ENCODE measurements at places on chromosomes 5 and 9.

DNA sequence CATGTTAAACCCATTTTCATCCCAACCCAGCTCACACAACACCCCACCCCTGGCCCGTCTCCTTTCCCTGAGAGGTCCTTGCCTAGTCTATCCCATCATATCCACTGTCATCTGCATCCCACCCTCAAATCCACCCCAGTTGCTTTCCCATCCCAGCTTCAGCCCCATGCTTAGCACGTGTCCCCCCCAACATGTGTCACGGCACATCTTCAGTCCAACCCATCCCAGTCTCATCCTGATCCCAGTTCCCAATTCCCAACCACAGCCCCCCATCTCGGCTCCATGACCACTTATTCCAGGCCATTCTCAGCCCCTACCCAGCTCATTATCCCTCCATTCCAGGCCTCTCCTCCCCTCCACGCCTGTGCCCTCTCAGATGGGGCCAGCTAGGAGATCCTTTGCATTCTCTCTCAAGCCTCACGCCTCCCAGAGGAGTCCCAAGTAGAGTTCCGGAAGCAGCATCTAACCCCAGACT is 605 bp upstream of the DBN1 start:
- ATAC-seq: no peak

- ATAC-seq: no peak
Observed at GRCh38 chr5:36943584-36943983, 67.0 kb downstream of the NIPBL start.

- no peak for ATAC-seq
Observed at GRCh38 chr9:68981789-68982188, 32.1 kb downstream of the PRKACG start.

GRCh38 chr9:69885931-69886330 is 65.3 kb downstream of the CFAP95 start:
- no peak for ATAC-seq

- ATAC-seq: no peak
Observed at GRCh38 chr5:145991044-145991575, 54.7 kb downstream of the SH3RF2 start.

DNA sequence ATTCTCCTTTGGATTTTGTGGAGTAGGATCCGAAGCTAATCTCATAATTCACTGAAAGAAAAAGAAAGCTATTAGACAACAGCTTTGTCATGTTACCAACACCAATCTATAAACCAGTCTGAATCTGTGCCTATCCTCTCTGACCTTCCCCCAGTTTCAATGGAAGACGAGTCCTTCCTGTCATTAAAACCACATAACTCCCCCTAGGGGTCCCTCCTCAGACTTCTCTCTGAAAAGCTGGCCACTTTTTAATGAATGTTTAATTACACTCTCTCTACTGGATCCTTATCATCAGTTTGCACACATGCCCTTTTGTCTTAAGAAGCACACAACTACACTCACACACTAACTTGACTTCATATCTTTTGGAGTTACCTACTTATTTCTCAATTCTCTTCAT is 98.0 kb upstream of the TSLP start:
- ATAC-seq: no peak

DNA sequence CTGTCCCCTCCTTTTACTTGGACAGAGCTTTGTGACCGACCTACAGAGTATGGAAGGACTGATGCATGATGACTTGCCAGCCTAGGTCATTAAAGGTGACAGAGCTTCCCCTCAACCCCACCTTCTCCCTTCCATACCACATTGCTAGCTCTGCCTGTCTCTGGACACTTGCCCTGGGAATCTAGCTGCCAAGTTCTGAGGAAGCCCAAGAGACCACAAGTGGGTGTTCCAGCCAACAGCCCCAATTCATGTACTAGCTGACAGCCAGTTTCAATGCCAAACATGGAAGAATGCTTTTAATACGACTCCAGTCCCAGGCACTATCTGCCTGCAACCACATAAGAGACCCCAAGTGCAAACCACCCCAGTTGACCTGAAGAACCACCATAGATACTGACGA is 477.1 kb downstream of the SPOCK1 start:
- no peak for ATAC-seq

DNA sequence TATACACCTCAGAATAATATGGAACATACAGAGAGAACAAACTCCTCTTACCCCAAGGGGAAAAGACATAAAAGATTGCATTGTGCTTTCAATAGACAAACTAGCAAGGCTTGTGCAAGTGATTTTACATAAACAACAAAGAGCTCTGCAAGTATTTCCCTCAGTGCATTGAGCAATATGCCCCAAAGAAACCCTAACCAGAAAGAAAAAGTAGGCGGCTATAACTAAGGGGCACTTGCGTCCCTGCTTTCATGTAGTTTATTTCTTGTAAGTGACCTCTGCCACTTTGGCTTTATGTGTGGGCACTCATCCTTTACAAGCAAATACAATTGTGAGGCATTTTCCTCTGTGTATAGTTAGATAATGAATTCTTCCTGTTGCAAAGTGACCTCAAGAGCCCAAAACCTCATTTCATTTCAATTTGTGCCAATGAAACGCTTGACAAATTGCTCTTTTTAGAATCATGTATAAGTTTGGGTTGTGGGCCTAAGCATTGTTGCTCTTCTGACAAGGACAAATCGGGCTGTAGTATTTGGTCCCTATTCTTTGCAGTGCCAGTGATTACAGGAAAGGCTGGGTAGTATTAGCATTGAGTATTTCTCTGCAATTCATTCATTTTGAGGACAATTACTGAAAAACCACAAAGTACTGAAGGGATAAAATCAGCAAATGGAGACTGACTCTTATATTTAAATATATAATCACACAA is 282.2 kb downstream of the DTWD2 start:
- no peak for ATAC-seq

DNA sequence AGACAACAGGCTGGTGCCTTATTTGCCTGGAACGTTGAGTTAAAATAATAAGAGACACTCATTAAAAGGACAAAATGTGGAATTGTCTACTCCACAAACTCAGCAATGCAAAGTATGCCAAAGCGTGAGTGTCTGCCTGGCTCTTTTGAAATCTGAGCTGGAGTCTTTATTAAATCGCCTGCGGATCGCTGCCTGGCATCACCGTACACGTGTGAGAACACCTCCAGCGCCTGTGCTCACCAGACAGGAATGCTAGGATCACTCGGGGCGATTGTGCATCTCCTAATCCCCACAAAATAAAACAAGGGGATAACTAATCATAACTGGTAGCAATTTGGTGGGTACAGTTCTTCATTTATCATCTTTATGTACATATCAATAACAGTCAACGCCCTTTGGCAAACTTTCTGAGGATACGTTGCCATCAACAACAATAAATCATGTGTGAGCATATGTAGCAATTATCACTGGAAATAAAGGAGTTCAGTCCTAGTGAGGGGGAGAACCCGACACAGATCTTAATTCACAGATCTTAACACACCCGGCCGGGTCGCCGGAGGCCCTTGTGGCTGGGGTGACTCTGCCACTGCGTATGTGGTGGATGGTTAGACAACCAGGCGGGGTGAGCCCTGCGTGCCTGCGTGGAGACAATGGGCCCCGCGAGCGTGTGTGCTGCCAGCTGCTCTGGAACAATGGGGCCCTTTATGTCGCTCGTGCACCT is 284.9 kb upstream of the IRX1 start:
- peak; percentile 98 for ATAC-seq

- ATAC-seq: peak; percentile 75
Observed at GRCh38 chr9:112831281-112831851, 59.3 kb downstream of the SLC46A2 start.

DNA sequence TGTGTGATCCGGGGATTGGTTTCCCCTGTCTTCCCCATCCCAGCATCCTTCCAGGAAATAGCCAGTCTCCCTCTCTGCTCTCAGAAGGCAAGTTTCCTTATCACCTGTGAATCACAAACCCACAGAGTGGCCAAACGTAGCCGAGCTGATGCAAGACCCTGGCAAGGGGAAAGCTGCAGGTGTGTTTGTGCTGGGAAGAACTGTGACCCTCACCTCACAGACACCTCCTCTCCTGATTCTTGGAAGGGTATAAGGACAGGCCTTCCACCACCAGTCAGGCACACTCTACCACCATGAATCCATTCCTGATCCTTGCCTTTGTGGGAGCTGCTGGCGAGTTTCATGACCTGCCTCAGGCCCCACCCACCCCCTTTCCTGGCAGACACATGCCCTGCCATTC is at the start of gene PRSS3:
Gene PRSS3, plus strand, starts transcription at position 281 of the 400 bp plus-strand sequence. Its CDS starts 13 bp downstream, at position 294.
- no peak for ATAC-seq

GRCh38 chr5:140882591-140882899 is 621 bp downstream of the PCDHA13 start:
- ATAC-seq: no peak

- no peak for ATAC-seq
Observed at GRCh38 chr5:138663009-138663408, 87.8 kb upstream of the HSPA9 start.

GRCh38 chr9:112179816-112180215 is 4.7 kb upstream of the SUSD1 start:
- no peak for ATAC-seq

GRCh38 chr9:31275419-31275818 is 1109.0 kb upstream of the ACO1 start:
- no peak for ATAC-seq

DNA sequence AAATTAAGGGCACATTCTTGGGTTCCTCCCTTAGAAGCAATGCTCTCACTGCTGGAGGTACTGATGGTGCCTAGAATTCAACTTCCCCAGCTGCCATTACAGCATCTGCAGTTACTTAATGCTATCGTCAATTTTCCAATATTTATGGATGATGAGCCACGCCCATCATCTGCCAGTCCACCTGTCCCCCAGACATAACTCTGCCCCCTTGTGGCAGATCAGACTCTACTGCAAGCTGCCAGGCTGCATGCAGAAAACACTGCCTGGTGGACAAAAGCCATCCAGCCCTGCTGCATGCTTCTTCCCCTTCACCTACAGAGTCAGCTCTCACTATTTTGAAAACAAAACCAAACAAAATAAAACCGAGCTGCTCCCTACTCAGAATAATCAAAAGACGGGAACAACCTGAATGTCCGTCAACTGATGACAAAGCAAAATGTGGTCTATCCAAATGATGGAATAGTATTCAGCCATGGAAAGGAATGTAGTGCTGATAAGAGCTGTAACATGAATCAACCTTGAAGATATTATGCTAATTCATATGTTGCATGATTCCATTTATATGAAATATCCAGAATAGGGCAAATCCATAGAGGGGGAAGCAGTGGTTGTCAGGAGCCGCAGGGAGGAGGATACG is 66.4 kb downstream of the RETREG1 start:
- no peak for ATAC-seq

DNA sequence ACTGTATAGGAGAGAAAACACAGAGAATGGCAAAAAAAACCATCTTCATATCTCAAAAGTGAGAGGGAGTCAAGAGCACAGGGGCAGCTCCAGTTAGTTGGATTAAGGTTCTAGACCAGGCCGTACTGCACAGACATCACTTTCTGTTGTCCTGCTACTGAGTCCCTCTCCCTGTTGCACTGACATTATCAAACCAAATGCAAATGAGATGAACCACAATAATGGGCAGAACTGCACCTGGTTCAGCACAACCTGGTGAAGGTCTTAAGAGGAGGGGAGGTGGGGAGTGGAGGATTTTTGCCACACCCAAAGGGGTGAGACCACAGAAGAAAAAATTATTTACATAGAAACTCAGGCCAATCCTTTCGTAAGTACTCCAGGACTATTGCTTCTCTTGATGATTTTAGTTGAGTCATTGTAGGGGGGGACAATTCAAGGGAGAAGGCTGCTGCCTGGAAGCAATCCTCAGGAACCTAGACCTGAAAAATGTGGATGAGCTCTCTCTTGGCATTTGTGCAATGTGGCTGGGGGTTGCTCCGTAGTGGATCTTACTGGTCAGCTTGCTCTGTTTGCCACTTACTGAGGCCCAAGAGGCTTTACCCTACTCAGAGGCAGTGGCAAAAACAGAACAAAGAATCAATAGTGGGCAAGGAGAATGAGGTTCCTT is 94.5 kb upstream of the PPP1R2B start:
- no peak for ATAC-seq

Data from motor neuron (in vitro differentiated cells).